ENCODE measurements at places on chromosomes 7 and 10.

DNA sequence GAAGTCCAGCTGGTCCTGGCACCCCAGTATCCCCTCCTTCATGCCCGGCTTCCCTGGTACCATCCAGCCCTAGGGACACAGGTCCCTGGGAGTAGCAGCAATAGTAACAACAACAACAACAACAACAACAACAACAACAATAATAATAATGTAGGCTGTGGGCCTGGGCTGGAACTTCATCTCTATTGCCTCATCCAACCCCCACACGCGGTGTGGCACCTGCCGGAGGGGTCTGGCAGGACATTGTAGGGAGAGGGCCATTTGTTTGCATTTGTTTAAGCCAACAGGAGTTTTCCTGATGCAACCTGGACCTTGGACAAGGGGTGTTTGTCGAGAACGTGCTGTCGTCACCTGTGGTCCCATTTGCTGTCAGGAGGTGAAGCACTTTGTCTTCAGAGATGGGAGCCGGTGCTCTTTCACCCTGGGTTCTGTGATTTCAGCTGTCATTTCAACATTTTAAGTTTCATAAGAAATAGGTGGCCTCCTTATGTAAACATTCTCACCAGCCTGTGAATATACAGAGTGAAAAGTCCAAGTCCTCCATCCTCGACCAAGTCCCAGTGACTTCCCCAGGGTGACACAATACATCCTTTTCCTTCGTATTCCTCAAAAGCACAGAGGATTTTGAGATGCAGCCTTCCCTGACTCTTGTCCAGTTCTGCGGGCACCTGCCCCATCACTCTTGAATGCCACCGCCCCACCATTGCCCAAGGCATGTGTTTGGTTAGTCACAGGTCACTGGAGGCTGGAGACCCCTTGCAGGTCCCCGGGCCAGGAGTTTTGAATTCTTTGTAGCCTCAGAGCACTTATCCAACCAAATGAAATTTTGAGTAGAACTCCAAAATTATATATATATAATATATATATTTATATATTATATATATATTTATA is 9.2 kb downstream of the LHPP start:
- no peak for DNase-seq

- DNase-seq = peak; percentile 4
These were observed 99.9 kb downstream of the GPR26 start for GRCh38 chr10:123766012-123766411.

- DNase-seq = no peak
These were observed 66.9 kb upstream of the SLC25A13 start for GRCh38 chr7:96388620-96389383.

- DNase-seq = no peak
These were observed 87.5 kb downstream of the RGS10 start for GRCh38 chr10:119454990-119455389.

DNA sequence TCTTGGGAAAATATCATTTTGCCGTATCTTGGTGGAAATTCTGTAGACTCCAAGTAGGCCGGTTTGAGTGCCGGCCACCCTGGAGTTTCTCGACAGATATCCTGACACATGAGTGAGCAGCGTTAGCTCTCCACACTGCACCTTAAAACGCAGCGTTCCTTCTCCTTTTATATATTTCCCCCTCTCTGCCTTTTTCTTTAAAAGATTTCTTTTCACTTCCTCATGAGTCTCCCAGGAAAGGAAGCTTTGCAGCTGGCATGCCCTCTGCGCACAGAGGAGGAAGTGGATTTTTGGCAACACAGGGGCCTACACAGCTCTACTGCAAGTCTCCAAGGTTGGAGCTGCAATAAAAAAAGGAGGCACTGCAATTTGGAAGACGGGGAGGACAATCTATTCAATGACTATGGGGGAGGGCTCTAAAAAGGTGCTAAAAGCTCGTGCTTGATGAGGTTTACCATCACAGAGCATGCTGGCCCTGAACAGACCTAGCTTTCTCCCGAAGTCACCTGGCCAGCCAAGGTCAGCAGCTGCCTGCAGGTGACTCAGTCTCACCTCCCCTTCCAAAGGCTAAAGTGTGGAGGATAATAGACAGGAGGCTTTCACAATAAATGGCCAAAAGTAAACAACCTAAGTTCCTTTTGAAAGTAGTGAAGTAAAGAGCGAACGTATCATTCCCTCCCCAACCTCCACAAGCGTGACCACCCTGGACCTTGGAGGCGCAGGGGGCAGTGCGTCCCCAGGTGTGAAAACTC is 252.8 kb downstream of the ZMYND11 start:
- DNase-seq = no peak

DNA sequence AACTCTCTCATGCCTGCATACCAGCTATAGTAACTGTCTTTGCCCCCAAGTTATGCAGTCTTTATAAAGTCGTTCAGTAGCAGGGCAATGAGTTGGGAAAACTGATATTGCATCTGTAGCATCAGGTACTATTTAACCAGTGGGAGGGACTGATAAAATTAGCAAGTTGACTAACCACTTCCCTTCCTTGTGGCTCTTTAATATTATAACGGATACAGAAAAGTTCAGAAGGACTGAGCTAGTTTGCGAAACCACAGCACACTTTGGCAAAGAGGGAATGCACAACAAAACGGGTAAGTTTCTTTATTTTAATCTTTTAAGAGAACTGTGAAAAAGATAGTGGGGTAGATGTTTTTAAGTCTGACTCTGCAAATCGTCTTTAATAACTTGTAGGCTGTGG is 205.3 kb upstream of the HDAC9 start:
- no peak for DNase-seq

- DNase-seq = no peak
These were observed 40.0 kb downstream of the MKI67 start for GRCh38 chr10:128086003-128086863.

DNA sequence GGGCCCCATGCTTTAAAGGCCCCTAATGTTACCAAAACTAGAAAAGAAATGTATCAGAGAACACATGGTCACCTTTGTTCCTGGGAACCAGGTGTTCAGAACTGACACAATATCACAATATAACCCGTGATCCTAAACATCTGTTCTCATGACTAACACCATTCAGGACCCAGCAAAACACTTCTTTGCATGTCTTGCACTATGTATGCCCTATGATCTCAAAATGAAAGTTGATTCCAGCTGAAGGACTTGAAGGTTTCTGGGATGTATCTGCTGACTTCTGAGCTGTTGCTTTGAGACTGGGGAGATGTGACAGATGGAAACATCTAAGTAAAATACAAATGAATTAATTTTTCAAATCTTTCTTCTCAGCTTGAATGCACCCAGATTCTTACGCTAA is 37.5 kb upstream of the PIK3CG start:
- no peak for DNase-seq

- DNase-seq = no peak
These were observed 60.4 kb downstream of the FOXI2 start for GRCh38 chr10:127797339-127797738.

DNA sequence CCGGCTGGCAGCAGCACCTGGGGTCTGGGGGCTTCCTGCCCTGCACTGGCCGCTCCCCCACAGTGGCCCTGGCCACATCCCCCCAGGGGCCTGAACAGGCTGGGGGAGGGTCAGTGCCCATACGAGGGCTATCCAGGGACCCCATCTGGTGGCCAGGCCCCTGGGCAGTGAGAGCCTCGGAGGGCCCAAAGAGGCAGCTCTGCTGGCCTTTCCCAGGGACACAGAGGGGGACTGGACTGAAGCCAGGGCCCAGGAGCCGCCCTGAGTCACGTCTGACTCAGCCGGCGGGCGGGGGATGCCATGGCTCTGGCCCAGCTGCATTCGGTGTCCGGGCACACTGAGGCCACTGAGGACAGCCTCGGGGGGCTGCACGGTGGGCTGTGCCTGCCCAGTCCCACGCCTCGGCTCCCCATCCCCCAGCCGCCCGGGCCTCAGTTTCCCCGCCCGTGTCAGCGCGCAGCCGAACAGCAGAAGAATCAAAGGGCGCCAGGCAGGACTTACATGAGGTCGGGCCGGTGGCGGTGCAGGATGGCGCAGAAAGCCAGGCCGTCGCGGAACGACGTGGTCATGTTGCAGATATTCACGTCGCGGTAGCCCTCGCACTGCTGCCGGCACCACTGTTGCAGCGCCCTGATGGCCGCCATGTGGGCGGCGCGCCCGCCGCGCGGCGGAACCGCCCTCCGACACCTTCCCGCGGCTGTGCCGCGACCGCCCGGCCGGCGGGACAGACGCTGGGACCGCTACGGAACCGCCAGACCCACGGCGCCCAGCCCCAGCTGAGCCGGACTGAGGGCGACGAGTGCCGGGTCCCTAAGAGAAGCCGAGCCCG is at the start of gene MICALL2:
TSS of gene MICALL2 (minus strand) at position 788 of the 829 bp plus-strand sequence. CDS start at position 644, 144 bp downstream.
- peak; percentile 70 for DNase-seq

DNA sequence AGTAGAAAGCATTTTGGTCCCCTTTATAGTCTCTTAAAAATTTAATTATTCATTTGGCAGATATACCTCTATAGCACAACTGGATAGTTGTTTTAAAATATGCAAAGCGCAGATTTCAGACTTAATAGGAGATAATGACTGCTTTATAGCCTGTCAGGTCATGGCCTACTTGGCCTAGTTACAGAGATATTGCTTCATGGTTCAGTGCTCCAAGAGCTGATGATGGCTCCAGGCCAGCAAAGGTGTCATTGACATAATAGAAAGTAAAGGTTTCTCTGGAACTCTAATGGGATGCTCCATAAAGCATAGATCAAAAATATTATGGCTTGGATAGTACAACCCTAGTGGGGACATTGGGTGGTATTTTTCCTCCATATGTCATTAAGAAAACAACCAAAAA is 285.7 kb downstream of the NXPH1 start:
- DNase-seq = no peak

GRCh38 chr10:97280783-97281182 is 11.7 kb downstream of the ARHGAP19 start:
- DNase-seq = no peak

DNA sequence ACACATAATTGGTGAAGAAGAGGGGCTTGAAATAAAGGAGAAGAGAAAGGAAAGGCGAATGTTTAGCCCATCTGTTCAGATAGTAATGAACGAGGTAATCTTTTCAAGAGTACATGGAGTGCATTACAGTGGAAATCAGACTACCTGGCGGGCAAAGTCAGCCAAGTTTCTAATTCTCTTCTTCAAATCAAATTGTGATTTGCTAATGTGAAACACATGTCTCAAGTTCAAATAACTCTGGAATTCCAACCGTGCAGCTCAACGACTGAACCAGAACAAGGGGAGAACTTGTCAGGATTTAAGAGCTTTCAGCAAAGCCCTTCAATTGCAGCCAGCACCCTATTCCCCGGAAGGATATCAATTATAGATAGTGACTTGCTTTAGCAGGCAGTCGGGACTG is 216.9 kb downstream of the GLI3 start:
- no peak for DNase-seq

DNA sequence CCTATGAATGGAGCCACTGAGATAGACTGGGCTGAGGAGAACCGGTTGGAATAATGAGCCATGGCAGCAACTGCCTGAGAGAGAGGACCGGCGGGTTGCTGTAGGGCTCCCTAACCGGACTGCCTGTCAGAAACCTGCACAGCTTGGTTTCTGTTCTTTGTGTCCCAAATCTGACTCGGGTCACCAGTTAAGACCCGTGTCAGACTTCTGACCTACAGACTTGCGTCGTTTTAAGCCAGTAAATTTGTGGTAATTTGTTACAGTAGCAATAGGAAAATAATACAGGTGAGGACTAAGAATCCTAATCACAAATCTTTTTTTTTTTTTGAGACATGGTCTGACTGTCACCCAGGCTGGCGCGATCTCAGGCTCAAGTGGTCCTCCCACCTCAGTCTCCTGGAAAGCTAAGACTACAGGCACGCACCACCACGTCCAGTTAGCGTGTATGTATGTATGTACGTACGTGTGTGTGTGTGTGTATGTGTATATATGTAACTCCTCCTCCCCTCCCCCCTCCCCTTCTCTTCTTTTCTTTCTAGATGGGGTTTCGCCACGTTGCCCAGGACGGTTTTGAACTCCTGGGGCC is 672 bp upstream of the DDX56 start:
- DNase-seq = no peak

DNA sequence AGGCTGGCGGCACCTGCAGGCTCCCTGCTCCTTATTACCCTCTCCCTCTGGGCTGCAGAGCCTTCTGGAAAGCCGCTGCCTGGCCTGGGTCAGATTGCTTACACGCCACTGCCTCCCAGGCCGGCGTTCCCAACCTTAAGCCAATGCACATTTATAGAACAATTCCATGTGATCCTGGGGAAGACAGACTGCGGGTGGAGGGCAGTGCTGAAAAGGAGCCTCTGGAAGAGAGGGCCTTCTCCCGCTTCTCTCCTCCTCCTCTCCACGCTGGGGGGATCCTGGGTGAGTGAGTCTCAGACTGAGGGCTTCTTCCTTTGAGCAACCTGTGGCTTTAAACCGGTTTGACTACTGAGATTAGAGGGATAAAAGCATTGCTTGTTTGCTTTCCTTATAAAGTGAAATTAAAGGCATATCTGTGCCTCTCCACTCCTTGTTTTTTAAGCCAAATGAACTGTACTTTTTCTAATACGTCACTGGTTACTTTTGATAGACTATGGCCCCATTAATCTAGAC is 5.5 kb downstream of the TACC2 start:
- no peak for DNase-seq

DNA sequence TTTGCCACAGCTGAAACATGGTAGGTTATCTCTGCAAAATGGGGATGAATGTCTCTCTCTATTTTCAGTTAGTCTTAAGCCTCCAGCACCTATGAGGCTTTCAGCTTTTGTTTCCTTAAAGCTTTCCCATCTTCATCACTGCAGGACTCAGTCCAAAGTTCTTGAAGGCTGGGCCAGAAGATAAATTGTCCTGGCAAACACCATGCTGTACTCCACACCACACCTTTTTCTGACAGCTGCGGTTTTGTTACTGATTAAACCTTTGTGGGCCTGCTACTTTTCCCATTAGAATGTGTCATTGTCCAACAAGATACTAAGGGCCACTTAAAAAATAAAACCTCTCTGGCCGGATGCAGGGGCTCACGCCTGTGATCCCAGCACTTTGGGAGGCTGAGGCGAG is 87.2 kb upstream of the A1CF start:
- DNase-seq = no peak

- DNase-seq = no peak
These were observed 428.6 kb upstream of the ADARB2 start for GRCh38 chr10:2165771-2166460.

- no peak for DNase-seq
These were observed 283.4 kb downstream of the GFRA1 start for GRCh38 chr10:115989621-115990020.

DNA sequence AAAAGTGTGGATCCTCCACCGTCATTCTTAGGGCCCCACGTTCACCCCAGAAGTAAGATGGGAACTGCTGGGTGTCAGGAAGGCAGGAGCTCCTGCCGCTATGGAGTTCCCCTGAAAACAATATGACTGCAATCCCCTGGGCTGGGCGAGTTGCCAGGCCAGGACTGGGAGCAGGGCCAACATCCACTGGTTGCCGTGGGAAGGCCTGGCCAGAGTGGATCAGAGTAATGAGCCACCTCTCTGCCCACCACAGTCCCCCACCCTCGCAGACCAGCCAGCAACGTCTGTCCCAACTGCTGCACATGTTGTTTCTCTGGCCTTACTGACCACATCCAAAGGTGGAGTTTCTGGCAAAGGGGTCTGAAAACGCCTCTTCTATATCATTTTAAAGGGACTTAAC is 86.6 kb downstream of the STRA8 start:
- DNase-seq = peak; percentile 40

- peak; percentile 9 for DNase-seq
These were observed 1.8 kb downstream of the ALOX5 start for GRCh38 chr10:45375716-45376231.

- DNase-seq = no peak
These were observed 11.1 kb upstream of the DNMBP start for GRCh38 chr10:100020886-100021253.

Data from hematopoietic multipotent progenitor cell treated with erythropoietin and hydrocortisone succinate and interleukin-3 and kit ligand, for 8 days (in vitro differentiated cells).